ENCODE measurements at places on chromosomes 13 and 19. TPM values are rescaled to one million over a fixed set of nuclear protein-coding genes. Genes with fewer than 3 reads are reported as not detected.

DNA sequence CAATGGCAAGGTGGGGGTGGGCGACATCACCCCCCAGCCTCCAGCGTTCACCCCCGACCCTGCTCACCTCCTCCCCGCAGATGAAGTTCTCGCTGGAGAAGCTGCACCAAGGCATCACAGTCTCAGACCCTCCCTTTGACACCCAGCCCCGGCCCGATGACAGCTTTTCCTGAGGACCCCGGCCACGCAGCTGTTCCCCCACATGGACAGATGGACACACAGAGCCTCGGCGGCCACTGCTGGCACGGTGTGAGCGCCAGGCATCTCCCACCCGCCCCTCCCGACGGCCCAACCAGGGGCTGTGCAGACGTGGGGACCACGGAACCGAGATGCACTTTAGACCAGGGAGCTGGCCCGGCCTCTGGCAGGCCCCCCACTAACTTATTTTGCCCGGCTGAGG is 4.3 kb upstream of the SCN1B start:
- DNase-seq, result no peak

DNA sequence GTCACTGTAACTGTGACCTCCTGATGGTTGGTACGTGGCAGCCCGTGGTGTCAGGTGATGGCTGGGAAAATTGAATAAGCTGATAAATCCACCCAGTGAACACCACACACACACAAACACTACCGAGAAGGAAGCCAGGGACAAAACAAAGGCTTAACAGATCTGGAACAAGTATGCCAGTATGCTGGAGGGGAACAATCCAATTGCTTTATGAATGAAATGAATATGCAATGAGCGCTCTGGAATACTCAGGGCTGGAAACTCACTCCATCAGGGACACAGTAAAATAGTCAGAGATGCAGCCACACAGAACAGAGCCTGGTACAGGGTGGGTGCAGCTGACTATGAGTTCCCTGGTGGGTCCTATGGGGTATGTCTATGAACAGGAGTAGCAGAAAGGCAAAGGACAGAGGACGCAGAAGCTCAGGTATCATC is 16.7 kb downstream of the TMTC4 start:
- no peak for DNase-seq

The GRIN3B gene
- 0.20 TPM for polyA plus RNA-seq

The CNN1 gene
- polyA plus RNA-seq, result not detected
